ENCODE measurements at places on chromosomes 7 and 10.
A peak's percentile ranks its signal among the peaks of the same experiment; 100 is the strongest.

GRCh38 chr10:132967540-132967939 is 25.2 kb upstream of the CFAP46 start:
- no peaks in the 10 kb centered on the region for H3K36me3 ChIP-seq
- no peak for DNase-seq
- H3K4me1 ChIP-seq, result no peaks in the 10 kb centered on the region

GRCh38 chr10:71747039-71747531 is 26.2 kb downstream of the VSIR start:
- peak overlapping the region; percentile 60 for H3K27ac ChIP-seq
- peak overlapping the region; percentile 38 for H3K4me3 ChIP-seq
- no peaks in the 10 kb centered on the region for H3K27me3 ChIP-seq
- H3K36me3 ChIP-seq, result peaks cover under 1% of the 10 kb centered on the region

DNA sequence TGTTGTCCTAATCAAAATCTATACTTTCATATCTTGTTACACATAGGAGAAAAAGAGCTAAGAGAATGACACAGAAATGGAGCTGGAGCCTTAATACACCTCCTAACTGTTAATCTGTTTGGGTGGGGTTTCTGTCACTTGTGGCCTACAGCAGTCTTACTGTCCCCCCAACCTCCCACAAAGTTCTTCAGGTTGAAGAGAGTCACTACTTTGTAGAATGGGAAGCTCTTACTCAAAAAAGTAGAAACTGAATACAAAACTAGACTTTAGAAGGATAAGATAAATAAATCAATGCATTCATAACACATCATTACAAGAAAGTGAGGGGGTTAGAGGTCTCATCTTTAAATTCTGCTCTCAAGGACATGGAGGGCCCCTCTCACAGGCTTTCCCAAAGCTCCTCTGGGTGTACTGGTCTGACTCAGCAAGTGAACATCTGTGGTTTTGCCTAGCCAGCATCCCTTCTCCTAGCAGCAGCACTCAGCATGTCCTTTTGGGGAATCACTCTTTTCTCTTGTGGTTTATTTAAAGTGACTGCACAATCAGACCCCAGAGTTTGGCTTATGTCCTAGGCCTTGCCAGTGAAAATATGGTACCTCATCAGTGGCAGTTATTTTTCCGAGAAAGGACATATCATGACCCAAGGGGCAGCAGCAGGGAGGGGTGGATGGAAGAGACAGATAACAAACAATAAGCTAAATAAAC is 2.0 kb upstream of the BLVRA start:
- H3K4me1 ChIP-seq, result peaks cover 11% of the 10 kb centered on the region
- H3K36me3 ChIP-seq, result no peaks in the 10 kb centered on the region
- no peaks in the 10 kb centered on the region for H3K27me3 ChIP-seq
- H3K27ac ChIP-seq, result peak overlapping the region; percentile 51

- no peak overlapping the region for H3K4me3 ChIP-seq
- no peaks in the 10 kb centered on the region for H3K36me3 ChIP-seq
- no peak overlapping the region for H3K27ac ChIP-seq
- no peaks in the 10 kb centered on the region for H3K4me1 ChIP-seq
- no peaks in the 10 kb centered on the region for H3K27me3 ChIP-seq
These were observed 26.5 kb upstream of the FHIP2A start for GRCh38 chr10:114795039-114795438.

GRCh38 chr10:113291413-113291812 is 261.4 kb upstream of the HABP2 start:
- no peaks in the 10 kb centered on the region for H3K4me1 ChIP-seq

DNA sequence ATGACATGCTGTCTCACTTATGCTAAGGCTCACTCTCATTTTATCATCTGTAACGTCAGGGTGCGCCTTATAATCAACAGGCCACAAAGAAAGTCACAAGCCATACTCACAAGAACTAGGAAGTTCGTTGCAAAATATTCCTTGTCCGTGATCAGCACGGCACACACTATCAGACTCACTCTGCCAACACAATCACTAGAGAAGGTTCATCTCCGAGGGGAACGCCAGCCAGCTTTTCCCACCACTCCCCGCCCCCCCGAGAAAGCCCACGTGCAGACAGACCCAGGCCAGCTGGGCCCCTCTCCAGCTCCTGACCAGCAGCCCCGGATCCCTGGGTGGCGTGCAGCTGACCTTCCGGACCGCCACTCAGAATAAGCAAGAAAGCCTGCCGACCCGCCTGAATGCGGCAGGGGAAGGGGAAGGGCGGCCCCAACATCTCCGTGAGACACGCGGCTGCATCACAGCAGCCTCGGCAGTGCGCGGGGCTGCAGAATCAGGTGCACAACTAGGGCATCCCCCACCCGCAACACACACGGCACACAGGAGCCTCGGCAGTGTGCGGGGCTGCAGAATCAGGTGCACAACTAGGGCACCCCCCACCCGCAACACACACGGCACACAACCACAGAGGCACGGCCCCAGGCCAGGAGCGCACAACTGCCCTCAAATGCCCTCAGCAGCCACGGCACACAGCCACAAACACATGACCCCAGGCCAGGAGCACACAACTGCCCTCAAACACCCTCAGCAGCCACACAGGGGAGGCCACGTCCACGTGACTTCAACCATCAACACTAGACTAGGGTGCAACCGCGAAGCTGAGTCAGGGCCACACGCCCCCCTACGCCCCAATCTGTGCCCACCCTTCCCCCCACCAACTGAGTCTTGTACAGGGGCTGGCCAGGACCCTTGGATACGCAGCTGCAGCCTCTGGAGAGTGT is 2.5 kb upstream of the GPR146 start:
- no peak overlapping the region for H3K4me3 ChIP-seq
- no peaks in the 10 kb centered on the region for H3K36me3 ChIP-seq
- peaks cover 38% of the 10 kb centered on the region for H3K4me1 ChIP-seq
- DNase-seq, result peak; percentile 35

DNA sequence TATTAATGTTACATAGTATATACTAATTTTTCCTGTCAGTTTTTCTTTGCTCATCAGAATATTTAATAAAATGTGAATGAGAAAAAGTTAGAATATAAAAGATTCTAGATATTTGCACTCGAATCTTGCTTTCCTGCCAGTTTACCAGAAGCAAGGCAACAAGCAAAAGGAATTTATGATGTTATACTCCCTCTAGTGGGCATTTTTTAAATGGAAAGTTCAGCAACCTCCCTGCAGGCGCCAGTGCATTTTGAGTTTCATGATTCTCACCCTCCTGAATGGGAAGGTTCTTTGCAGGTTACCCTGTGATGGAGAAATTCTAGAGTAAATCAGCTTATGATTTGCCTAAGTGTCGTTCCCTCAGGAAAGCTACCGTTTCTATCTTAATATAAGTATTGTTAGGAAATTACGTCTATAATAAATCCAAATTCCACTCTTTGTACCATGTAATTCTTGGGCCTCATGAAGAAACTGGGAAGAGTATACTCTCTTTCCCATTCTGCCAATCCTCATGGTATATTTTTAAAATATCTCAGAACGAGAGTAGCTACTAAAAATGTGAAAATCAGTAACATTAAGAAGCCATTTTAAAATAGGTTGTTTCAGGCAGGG is 350.0 kb downstream of the CRPPA start:
- H3K27ac ChIP-seq, result no peak overlapping the region
- H3K36me3 ChIP-seq, result no peaks in the 10 kb centered on the region
- H3K27me3 ChIP-seq, result no peaks in the 10 kb centered on the region

DNA sequence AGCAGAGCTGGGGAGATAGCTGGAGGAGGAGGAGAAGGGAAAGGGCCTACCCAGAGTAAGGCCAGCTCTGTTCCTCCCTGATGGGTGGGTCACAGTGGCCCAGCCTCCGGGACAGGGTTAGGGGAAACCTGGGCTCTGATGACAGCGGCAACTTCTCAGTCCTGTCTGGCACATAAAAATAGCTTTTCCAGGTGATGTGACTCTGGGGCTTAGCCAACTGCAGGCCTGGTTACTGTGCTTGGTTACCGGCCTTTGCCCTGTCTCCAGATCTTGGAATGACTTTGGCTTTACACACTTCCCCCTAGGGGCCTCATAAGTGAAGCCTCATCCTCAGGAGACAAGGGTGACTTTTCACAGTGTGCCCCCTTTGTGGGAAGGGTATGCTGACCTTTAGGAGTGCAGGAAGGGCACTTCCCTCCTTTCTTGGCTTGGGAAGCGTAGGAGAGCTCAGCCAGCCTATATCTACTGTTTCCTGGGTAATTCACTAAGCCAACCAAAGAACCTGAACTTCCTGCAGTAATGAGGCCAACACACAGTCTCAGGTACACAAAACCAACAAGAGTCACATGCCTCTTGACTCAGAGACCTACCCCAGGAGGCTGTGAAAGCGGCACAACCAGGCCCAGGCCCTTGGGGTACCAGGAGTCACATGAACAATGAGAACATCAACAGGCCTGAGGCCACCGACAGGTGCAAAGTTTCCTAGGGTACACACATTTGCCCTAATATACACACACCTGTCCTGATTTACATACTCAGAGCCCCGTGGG is 11.7 kb upstream of the HILPDA start:
- H3K4me3 ChIP-seq, result no peak overlapping the region
- DNase-seq, result no peak

- H3K27me3 ChIP-seq, result no peaks in the 10 kb centered on the region
- H3K36me3 ChIP-seq, result no peaks in the 10 kb centered on the region
- H3K27ac ChIP-seq, result no peak overlapping the region
- H3K4me3 ChIP-seq, result no peak overlapping the region
- no peaks in the 10 kb centered on the region for H3K4me1 ChIP-seq
- no peak for DNase-seq
These were observed 66.2 kb upstream of the CCNY start for GRCh38 chr10:35270100-35270499.

DNA sequence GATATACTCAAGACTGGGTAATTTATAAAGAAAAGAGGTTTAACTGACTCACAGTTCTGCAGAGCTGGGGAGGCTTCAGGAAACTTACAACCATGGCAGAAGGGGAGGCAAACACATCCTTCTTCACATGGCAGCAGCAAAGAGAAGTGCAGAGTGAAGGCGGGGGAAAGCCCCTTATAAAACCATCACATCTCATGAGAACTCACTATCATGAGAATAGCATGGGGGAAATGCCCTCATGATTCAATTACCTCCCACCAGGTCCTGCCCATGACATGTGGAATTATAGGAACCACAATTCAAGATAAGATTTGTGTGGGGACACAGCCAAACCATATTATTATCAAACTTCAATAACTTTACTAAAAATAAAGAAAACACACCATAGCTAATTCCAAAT is 30.4 kb upstream of the JAZF1 start:
- no peaks in the 10 kb centered on the region for H3K36me3 ChIP-seq
- no peak overlapping the region for H3K4me3 ChIP-seq
- no peaks in the 10 kb centered on the region for H3K4me1 ChIP-seq

DNA sequence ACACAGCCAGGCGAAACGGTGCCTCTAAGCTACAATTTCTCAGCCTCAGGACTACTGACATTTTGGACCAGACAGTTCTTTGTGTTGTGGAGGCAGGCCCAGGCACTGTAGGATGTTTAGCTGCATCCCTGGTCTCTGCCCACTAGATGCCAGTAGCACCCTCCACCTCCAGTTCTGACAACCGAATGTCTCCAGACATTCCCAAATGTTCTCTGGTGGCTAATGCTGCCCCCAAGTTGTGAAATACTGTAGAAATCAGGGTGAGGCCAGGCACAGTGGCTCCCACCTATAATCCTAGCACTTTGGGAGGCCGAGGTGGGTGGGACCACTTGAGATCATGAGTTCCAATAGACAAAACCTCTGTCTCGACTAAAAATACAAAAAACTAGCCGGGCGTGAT is 18.2 kb downstream of the HNRNPF start:
- peaks cover 73% of the 10 kb centered on the region for H3K36me3 ChIP-seq
- DNase-seq, result peak; percentile 32
- H3K4me3 ChIP-seq, result no peak overlapping the region
- no peak overlapping the region for H3K27ac ChIP-seq
- H3K4me1 ChIP-seq, result peaks cover 67% of the 10 kb centered on the region

GRCh38 chr10:20494474-20494873 is 402.6 kb downstream of the NEBL start:
- H3K27me3 ChIP-seq, result no peaks in the 10 kb centered on the region
- no peak for DNase-seq
- H3K4me3 ChIP-seq, result no peak overlapping the region
- no peak overlapping the region for H3K27ac ChIP-seq
- H3K4me1 ChIP-seq, result no peaks in the 10 kb centered on the region
- no peaks in the 10 kb centered on the region for H3K36me3 ChIP-seq

DNA sequence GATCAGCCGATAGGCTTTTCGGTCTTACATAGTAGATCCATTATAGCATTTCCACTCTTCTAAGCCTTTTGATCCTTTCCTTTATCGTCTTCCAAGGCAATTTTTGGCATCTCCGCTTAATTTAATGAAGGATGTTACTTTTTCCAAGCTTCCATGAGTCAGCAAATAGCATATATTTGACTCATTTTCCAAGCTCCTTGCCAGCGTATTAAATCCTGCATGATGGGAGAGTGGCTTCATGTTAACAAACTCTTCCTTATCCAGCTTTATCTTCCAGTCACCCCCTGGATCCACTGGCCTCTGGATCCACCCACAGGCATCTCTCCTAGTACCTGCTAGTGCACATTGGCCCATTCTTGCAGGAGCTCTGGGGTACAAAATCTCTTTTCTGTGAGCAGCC is 13.0 kb downstream of the OR9A2 start:
- no peak overlapping the region for H3K4me3 ChIP-seq
- no peak for DNase-seq
- no peaks in the 10 kb centered on the region for H3K27me3 ChIP-seq
- H3K4me1 ChIP-seq, result no peaks in the 10 kb centered on the region

DNA sequence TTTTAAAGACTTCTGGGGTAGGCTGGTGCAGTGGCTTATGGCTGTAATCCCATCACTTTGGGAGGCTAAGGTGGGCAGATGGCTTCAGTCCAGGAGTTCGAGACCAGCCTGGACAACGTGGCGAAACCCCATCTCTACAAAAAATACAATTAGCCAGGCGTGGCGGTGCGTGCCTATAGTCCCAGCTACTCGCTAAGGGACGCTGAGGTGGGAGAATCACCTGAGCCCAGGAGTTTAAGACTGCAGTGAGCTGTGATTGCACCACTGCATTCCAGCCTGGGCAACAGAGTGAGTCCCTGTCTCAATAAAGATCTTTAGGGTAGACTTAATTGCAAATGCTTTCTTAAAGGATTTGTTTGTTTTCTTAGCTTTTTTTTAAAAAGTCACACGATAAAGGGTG is 29.3 kb downstream of the PTPN12 start:
- no peak overlapping the region for H3K27ac ChIP-seq
- no peak for DNase-seq
- H3K27me3 ChIP-seq, result no peaks in the 10 kb centered on the region
- H3K36me3 ChIP-seq, result peaks cover 4% of the 10 kb centered on the region
- no peak overlapping the region for H3K4me3 ChIP-seq
- no peaks in the 10 kb centered on the region for H3K4me1 ChIP-seq

- H3K27me3 ChIP-seq, result no peaks in the 10 kb centered on the region
- no peaks in the 10 kb centered on the region for H3K36me3 ChIP-seq
- no peak overlapping the region for H3K4me3 ChIP-seq
- no peak overlapping the region for H3K27ac ChIP-seq
- DNase-seq, result no peak
These were observed 713.7 kb upstream of the POT1 start for GRCh38 chr7:125643302-125643701.

GRCh38 chr7:23184709-23185359 is 3.0 kb downstream of the NUP42 start:
- H3K36me3 ChIP-seq, result peaks cover 23% of the 10 kb centered on the region
- H3K27ac ChIP-seq, result no peak overlapping the region
- no peak overlapping the region for H3K4me3 ChIP-seq
- H3K4me1 ChIP-seq, result peaks cover 28% of the 10 kb centered on the region
- H3K27me3 ChIP-seq, result no peaks in the 10 kb centered on the region

- no peaks in the 10 kb centered on the region for H3K4me1 ChIP-seq
- no peak for DNase-seq
- no peaks in the 10 kb centered on the region for H3K27me3 ChIP-seq
- no peaks in the 10 kb centered on the region for H3K36me3 ChIP-seq
These were observed 30.6 kb upstream of the GPNMB start for GRCh38 chr7:23216021-23216420.

Data from CD8-positive, alpha-beta memory T cell (primary cell).